Stimulated activated CD4-positive, alpha-beta T cell treated with anti-CD3 and anti-CD28 coated beads, Interleukin-1b, Interleukin-23, amount 100 ng/mL, for 24 hours (primary cell): ENCODE measurements at places on chromosomes 16 and 17.

DNA sequence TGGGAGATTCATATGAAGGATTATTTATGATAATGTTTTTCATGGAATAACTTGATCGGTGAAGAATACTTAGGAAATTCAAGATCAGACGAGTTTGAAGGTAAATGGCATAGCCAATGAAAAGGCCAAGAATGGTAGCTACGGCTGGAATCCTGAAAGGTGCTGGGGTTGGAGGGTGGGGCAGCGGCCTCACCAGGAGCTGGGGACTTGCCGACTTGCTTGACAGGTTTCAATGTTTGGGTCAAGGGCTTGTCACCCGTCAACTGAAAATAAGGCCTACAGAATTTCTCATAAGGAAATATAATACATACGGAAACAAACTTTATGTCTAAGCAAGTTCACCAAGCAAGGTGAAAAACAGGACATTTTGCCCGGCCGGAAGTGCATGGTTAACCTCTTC is 9.9 kb downstream of the CRYM start:
- DNase-seq = no peak

DNA sequence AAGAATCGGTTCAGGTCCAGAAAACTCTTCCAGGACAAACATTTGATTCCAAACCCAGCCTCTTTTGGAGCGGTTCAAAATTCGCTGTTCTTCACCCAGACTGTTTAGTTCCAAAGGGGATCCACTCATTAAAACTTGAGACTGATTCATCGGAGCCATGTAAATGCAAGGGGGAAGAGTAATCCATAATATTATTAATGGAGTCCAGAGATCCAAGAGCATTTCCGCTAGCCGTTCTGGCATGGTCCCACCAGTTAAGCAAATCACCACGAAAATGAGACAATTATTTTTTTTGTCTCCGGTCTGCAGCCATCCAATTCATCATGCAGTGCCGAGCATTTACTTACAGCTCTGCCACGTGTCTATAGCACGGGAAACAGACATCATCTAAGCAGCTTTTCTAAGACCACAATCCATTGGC is 15.1 kb downstream of the CDH8 start:
- no peak for DNase-seq

GRCh38 chr17:66960613-66961012 is 3.9 kb upstream of the CACNG4 start:
- no peak for DNase-seq

GRCh38 chr17:41618341-41619035 is 5.9 kb downstream of the KRT17 start:
- DNase-seq = no peak

GRCh38 chr16:51147776-51148677 is 3.0 kb downstream of the SALL1 start:
- no peak for DNase-seq

DNA sequence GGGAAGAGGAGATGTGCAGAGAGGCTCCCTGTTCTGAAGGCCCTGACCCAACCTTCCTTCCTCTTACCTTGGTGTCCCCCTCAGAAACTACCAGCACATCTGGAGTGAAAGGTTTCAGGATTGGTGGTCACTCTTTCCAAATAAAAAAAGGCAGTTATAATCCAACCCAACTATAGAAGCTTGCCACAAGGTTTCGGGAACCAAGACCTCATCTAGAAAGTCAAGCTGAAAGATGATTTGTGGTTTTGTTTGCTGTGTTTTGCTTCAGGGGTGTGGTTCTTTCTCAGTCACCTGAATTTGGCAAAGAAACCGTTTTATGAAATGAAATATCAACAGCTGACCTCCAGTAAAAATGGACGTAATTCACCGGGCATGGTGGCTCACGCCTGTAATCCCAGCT is 19.3 kb downstream of the SHMT1 start:
- no peak for DNase-seq

GRCh38 chr16:86892509-86892908 is 314.2 kb downstream of the FOXL1 start:
- DNase-seq = no peak

GRCh38 chr17:58414596-58414997 is 2.7 kb downstream of the RNF43 start:
- no peak for DNase-seq

GRCh38 chr17:65205655-65206054 is 68.5 kb downstream of the RGS9 start:
- no peak for DNase-seq

- DNase-seq = no peak
These were observed at the start of gene SDK2 for GRCh38 chr17:73644145-73645049. Gene SDK2, minus strand, starts transcription at chr17:73644445. Its CDS starts 357 bp downstream, at chr17:73644088.

- no peak for DNase-seq
These were observed 369.8 kb downstream of the UTP18 start for GRCh38 chr17:51630101-51630671.

GRCh38 chr17:82582213-82582612 is 62.7 kb downstream of the FOXK2 start:
- no peak for DNase-seq

DNA sequence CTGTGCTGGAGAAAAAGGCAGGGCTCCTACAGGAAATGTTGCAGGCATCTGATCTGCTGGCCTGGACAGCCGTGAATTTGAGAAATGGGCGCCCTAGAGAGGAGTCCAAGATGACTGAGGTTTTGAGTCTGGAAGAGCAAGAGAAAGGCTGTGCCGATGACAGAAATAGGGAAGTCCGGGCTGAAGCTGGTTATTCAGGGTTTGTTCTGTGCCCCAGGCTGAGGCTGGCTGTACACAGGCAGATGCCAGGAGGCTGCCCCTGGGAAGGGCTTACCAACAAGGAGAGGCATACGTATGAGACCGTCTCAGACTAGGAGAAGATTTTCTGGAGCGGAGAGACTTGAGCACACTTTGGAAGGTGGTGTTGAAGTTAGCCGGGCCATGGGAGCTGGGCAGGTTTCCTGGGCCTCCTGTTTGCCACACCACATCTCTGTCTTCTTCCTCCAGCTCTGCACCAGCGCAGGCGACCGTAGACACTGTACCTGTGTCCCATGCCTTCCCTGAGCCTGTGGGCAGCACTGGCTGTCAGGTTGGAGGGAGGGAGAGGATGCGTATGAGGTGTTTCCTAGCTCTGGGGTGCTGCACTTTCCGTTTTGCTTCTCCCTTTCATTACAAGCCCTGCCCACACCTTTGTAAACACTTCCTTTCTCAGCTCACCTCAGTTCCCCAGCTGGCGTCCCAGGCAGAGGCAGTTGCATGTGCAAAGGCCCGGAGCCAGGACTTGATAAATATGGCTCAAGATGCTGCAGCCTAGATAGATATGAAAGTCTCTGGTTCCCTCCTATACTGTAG is 80.8 kb downstream of the SPECC1 start:
- DNase-seq = no peak

DNA sequence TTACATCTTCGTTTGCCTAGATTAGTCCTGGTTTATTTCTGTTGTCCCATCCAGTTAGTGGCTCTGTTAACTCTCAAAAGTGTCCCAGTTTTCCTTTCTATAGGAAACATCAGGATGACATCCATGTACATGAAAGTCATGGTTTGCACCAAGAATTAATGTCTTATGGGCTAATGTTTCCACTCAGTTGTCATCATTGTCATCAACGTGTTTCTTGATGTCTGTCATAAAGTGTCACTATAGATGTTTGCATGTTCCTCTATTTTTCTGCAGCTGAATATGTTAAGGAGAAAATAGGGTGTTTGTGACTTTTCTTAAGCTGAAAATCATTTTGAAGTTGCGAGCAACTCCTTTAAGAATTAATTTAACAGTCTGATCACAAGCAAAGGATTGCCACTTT is 567.0 kb downstream of the TMEM114 start:
- DNase-seq = no peak

GRCh38 chr17:28902819-28903545 is at the start of gene DHRS13:
Gene DHRS13, minus strand, starts transcription at chr17:28903079. Its CDS starts 135 bp downstream, at chr17:28902944.
- peak; percentile 83 for DNase-seq

DNA sequence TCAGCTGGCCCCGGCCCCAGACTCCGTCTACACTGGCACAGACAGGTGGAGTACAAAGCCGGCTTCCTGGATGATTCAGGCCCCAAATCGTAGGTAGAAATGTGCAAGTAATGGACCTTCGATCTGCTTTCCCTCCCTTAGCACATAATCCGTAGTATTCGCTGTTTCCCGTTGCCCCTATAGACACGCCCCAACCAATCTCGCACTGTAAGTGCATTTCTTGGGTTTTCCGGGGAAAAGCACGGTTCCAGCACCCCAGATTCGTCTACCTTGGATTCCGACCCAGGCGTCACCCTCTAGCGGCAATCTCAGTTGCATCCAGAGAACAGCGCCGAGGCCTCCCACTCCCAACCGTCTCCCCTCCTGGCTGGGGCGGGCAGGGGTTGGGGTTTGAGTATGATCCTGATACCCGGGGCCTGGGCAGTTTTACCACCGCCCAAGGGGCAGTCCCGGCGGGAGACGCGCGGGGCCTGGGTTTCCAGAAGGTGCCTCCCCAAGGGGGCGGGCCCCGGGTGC is 12.1 kb upstream of the FOXF1 start:
- DNase-seq = no peak

GRCh38 chr16:1656808-1657617 is 21.1 kb upstream of the JPT2 start:
- DNase-seq = no peak

DNA sequence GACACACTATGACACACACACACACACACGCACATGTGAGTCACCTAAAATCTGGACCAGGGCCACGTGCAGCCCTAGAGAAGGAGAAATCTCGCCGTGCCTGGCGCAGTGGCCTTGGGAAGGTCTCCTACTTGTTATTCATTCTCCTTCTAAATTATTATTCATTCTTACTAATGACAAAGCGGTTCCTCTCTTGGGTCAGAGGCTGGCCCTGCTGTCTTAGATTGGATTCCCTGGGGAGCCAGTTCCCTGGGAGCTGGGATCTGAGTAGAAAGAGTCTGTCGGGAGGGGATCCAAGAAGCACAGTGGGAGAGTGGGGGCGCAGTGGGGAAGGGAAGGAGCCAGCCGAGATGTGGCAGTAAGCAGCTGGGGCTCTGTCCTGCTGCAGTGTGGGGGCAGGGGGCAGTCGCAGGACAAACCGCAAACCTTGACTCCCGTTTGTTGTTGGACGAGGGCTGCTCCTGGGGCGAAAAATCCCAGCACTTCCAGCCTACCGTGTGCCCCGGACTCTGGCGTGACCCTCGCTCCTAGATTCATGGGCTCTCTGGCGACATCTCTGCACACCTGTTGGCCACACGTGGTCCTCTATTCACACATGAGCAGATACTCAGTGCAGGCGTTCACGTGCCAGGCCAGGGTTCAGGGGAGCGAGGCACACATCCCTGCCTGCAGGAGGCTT is 18.7 kb upstream of the JPH3 start:
- no peak for DNase-seq

DNA sequence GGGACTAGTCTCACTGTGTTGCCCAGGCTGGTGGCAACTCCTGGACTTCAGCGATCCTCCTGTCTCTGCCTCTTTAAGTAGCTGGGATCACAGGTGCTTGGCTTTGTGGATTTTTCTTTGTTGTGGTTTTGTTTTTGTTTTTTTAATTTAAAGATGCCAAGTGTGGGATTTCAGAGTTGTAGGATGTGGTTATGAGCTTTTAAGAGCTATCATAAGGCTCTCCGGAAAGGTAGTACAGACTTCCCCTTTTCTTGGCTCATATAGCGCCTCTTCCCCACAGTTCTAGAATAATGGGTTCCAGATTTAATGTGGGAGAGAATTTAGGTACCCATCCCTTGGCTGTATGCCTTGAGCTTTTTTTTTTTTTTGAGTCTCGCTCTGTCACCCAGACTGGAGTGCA is 17.1 kb downstream of the AKAP1 start:
- DNase-seq = no peak

DNA sequence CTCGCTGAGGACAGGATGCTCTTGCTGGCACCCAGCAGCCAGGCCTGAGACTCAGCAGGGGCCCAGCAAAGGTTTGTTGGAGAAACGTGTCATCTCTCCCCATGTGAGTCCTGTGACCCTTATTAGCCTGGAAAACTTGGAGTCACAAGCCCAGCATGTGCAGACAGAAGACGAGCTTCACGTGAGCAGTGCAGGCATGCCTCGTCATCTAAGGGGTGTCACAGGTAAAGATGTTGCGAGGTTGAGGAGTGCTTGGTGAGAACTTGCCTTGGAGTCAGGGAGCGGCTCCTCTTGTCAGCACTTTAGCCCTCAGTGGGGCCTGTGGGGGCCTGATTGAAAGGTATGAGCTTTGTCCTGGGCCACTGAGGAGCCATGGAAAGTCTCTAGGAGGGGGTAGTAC is 2.1 kb upstream of the CTRL start:
- DNase-seq = no peak

GRCh38 chr16:66265048-66265415 is 101.5 kb upstream of the CDH5 start:
- DNase-seq = no peak

DNA sequence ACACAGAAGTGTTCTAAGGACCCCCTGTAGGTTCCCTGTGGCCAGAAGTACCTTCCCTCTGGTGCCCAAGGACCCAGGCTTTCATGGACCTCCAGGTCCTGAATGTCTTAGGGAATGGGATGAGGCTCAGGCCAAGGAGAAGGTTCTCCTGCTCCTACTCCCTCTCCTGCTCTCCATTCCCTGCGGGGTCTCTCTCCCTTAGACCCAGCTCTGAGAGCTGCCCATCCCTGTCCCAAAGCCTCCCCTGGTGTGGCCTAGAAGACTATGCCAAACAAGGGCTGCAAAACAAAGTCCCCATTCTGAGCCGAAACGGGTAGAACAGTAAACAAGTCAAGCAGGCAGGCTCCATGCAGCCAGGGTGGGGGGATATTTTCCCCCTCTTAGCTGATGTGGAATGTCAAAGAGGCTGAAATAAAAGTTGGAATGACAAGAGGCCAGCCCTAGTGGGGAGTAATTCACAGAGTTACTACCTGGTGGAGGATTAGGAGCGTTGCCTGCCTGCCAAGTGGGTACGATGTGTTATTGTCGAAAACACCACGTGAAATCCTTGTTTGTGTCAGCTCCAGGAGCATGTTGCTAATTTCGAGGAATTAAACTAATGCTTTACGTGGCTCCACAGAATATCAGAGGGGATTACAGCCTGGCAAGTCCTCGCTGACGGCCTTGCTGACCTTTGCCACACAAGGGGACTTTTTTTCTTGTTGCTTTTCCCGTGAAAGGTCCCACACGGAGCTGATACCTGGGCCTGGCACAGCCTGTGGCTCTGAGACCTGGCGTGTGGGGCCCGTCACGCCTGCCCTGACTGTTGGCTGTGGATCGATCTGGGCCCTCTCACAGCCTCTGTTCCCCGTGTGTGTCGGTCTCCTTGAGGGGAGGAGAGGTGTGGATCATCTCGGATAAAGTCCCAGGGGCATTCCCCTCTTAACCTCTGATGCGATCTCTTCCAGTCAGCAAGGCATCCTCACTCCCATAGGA is 2.9 kb downstream of the WFIKKN2 start:
- DNase-seq = no peak
